CD4-positive, alpha-beta memory T cell (primary cell): ENCODE measurements at places on chromosomes 2 and 18. TPM values are rescaled to one million over a fixed set of nuclear protein-coding genes. Genes with fewer than 3 reads are reported as not detected.

ALK gene
- not detected for total RNA-seq

- H3K36me3 ChIP-seq = no peaks in the 10 kb centered on the region
- no peaks in the 10 kb centered on the region for H3K27me3 ChIP-seq
- H3K27ac ChIP-seq = no peak overlapping the region
- H3K4me3 ChIP-seq = no peak overlapping the region
Measured at GRCh38 chr2:15687720-15688119, 96.1 kb downstream of the DDX1 start.

DNA sequence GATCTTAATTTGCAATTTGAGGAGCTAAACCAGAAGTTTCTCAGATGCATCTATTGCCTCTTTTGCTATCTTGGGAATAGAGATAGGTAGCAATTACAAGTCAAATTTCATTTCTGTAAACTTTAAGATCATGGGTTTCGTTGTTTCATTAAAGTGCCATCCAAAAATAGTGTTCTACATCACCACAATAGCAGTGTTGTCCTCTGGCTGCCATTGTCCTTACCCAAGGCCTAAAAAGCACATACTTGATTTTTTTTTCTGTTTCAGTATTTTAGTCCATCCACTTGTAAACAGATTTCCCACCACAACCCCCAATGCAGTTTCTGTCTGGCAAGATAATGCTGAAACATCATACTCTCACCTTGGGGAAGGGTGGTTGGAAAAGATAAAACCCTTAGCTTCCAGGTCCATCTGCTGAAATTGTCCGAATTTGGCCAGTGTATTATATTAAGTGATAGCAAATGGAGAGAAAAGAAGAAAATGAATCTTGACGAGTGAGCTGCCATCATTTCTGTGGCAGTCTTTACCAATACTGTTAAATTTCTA, 136.2 kb downstream of the LCLAT1 start:
- no peaks in the 10 kb centered on the region for H3K36me3 ChIP-seq
- DNase-seq = no peak
- H3K4me1 ChIP-seq = no peaks in the 10 kb centered on the region

CCDC150 gene
- total RNA-seq = 0.44 TPM
